HT1080 (cell line): ENCODE measurements at places on chromosomes 2 and 18.

GRCh38 chr2:98897746-98898145, 38.3 kb downstream of the CRACDL start:
- no peak for DNase-seq

DNA sequence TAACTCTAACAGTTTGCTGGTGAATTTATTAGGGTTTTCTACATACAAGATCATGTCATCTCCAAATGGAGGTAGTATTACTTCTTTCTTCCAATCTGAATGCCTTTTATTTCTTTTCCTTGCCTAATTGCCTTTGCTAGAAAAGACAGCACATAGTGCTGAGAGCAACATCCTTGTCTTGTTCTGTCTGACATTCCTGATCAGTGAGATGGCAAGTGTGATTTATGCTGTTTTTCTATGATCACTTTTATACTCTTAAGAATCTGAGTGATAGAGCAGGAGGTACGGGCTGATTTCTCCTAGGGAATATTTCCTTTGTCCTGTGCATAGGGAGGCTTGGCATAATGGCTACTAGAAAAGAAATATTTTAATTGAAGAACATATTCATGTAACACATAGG, 17.3 kb downstream of the LYPD6B start:
- DNase-seq = peak; percentile 32

GRCh38 chr2:71494523-71495155, 41.3 kb downstream of the DYSF start:
- DNase-seq = peak; percentile 32

DNA sequence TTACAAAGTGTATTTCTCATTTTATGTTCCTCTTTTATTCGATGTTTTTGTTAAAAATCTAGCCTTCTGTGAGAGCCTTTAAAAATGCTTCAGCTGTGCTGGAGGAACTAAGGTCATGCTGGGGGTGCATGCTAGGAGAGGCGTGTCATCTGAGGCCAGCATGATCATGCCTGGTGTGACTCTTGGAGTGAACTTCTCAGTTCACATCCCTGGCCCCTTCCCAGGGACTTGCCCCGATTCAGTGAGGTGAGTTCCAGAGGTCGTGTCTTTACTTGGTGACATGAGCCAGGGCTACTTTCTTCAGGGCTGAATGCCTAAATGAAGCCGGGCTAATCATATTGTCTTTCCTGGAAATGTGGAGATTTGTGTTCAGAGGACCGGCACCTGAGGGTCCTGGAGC, 264.9 kb downstream of the MREG start:
- no peak for DNase-seq

GRCh38 chr2:195656161-195656858, 716 bp upstream of the SLC39A10 start:
- DNase-seq = no peak

DNA sequence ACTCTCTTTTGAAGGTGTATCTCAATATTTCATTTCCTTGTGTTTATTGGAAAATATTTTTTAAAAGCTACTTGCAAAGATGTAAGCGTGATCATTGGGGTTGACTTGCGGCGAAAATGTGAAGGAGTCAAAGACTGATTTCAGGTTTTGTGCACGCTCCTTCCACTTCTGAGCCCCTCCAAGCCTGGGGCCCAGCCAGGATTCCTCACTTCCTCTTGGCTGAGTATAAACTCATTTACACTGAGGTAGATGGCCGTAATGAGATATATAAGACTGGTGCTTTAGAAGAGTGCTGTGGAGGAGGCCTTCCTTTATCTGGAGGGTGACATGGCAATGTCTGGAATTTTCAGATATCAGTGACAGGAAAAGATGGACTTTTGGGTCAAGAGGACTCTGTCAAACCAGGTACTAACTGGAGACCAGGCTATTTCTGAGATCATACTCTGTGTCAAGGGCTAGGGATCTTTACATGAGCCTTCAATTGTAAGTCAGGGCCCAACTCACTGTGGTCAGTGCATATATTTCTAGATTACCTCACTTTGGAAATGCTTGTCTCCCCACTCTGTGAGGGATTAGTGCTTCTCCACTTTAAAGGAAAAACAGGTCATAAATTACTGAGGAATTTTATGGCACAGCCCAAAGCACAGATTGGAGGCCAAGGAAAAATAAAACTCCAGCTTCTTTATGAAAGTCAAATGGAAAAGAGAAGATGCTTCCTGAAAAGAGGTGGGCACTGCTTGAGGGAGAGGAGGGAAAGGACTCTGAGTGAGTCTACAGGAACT, 22.8 kb downstream of the PRKCE start:
- DNase-seq = no peak

DNA sequence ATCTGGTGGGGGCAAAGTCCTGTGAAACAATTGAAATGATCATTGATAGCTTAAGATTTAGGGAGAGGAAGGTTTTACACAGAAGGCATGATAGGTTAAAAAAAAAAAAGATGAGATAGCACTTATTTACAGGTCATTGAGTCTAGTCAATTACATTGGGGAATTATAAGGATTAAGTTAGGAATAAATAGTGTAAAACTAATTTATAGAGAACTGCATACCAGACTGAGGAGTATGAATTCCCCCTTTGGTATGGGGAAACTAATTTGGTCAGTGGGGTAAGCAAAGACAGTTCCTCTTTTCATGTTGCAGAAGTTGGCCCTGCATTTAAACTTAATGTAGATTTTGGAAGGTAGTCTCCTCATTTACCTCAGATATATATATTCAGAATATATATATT, 10.8 kb downstream of the GLS start:
- DNase-seq = no peak

- no peak for DNase-seq
These were observed 113.3 kb upstream of the ACVR1C start for GRCh38 chr2:157741819-157742484.

DNA sequence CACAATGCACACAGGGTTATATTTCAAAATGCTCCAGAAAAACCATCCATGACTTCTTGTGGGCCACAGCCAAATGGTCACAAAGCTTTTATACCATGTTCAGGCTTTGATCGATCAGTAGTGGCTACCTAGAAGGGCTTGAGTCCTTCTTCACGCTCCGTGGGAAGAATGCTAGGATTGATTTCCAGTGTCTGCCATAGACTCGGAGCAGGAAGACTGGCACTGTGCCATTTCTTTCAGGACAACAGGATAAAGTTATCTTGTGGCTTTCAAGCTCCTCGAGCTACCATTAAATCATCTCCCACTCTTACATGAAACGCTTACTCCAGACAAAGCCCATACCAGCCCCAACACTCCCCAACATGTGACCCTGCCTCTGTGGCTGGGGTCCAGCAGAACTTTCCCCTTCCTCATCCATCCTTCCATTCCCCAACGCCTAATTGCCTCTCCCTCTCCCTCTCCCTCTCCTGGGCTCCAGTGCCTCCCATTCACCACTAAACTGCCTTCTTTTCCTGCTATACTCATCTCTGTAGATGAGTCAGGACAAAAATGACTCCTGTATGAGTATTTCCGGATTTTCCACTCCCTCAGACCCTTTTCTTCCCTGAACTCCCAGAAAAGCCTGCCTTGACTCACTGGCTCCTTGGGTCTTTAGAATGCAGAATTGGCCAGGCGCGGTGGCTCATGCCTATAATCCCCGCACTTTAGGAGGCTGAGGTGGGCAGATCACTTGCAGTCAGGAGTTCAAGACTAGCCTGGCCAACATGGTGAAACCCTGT, 40.9 kb downstream of the ADD2 start:
- peak; percentile 98 for DNase-seq

DNA sequence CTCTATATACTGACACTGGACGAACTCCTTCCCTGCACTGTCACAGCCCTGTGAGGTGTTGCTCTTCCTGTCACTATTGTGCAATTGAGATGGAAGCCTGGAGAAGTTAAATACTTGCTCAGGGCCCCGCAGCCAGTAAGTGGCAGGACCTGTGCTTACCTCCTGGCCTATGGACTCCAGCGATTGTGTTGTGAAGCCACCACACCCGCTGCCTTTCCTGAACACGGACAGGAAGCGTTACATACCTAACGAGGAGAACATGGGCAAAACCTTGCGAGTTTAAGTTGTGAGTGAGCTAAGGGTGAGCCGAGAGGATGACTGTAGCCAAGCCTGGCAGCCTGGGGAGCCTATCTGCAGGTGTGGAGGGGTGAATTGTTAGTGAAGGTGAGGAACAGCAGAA, 26.1 kb downstream of the RAB31 start:
- no peak for DNase-seq
